ENCODE measurements at places on chromosomes 1 and 21.

DNA sequence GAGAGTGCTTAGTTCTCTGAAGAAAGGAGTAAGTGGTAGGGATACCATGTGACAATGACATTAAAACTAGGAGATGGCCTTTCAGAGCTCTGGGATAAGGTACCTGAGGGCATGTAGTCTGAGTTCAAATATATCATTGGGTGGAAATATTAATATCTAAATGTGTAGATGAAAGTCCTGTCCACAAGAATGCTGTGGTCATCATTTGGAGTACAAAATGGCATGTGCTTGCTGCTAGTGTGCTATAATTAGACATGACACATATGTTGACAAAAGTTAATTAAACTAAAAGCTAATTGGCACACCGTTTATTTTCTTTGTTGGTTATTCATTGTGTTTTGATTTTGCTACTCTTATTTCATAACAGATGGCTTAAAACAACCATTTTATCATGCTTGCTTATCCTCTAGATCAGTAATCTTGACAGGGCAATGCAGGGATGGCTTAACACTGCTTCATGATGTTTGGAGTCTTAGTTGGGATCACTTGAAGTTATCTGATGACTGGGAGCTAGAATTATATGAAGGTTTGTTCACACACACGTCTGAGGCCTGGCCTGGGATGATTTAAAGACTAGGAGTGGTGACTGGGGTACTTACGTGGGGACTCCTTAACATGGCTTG lies 31.0 kb downstream of the CC2D1B start:
- no peak for DNase-seq

DNA sequence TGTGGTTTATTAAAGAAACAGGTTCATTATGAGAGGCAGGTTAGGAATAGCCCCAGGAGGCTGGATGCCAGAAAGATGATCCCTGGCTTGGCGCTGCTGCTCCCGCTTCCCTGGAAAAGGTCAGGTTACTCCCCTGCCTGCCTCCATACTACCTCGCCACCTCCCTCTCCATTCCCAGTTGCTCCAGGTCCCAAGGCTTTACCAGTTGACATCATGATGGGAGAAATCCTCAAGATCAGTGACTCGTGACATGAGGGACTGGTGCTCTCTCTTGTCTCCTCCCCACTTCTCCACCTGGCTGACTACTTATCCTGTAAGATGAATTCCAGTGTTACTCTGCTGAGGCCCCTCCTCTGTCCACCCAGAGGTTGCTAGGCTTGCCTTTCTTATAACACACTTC lies 19.7 kb downstream of the VASH2 start:
- DNase-seq = no peak

GRCh38 chr1:173410794-173411236 lies 66.3 kb upstream of the PRDX6 start:
- DNase-seq = no peak

DNA sequence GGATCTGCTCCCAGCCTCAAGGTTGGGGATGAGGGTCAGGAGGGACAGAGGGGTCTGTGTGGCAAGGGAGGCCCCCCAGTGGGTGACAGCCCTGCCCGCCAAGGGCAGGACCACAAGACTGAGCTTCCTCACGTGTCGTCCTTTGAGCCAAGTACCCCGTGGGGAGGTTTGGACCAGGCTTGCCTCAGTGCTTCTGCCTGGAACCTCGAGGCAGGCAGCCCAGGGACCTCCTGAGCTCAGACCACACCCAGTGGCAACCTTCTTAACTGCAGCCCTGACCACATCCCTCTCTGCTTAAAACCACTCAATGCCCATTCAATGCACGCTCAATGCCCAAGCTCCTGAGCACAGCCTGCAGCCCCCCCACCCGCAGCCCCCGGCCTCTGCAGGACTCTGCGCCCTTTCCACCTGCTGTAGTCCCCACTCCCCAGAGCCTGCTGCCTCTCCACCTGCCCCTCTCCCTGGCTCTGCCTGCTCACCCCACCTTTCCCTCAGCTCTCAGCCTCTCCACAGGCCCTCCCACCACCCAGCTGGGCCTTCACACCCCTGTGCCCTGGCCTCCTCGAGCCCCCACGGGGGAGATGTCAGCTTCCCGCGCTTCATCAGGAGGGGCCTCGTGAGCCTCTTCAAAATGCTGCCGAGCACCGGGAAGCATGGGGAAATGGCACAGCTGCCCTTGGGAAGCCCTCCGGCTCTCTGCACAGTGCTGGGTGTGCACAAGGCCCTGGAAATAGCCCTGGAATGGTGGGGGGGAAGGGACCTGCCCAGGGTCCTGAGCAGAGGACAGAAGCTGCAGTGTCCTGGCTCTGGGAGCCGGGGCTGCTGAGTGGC lies 129.3 kb upstream of the VAMP3 start:
- no peak for DNase-seq

- no peak for DNase-seq
Observed at GRCh38 chr1:71294178-71294577, 213.3 kb upstream of the ZRANB2 start.

GRCh38 chr1:31593770-31594632 lies 17.7 kb downstream of the TINAGL1 start:
- peak; percentile 68 for DNase-seq

GRCh38 chr1:21770201-21770600 lies 12.7 kb downstream of the USP48 start:
- DNase-seq = no peak

DNA sequence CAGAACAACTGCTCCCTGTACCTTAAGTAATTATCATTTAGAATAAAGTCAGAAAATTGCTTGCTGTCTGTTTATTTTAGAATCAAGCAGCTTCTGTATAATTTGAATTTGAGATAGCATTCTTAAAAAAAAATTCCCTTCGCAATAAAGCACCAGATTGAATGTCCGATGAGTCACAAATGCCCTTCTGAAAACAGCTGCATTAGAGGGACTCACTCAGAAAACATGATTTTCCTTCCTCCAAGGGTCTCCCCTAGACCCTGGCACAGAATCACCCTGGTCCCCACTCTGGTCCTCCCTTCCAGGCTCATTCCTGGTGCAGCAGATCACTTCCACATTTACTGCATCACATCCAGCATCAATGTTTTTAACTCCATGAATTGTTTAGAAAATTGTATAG lies 471.1 kb upstream of the VAMP3 start:
- DNase-seq = no peak

GRCh38 chr1:224735159-224735558 lies 119.0 kb downstream of the CNIH3 start:
- DNase-seq = no peak

GRCh38 chr1:223780318-223780717 lies 65.4 kb downstream of the TP53BP2 start:
- no peak for DNase-seq

- DNase-seq = no peak
Observed at GRCh38 chr1:6779089-6779805, 6.0 kb upstream of the CAMTA1 start.

- peak; percentile 3 for DNase-seq
Observed at GRCh38 chr1:198056255-198056654, 100.5 kb upstream of the NEK7 start.

GRCh38 chr1:208041505-208041904 lies 130.6 kb upstream of the CD34 start:
- no peak for DNase-seq

- no peak for DNase-seq
Observed at GRCh38 chr1:45924736-45925135, 121.3 kb downstream of the MAST2 start.

- DNase-seq = no peak
Observed at GRCh38 chr1:167938080-167938636, 1.3 kb upstream of the MPC2 start.

GRCh38 chr1:81149649-81150325 lies 650.9 kb upstream of the ADGRL2 start:
- no peak for DNase-seq

GRCh38 chr1:165501330-165501969 lies 42.4 kb upstream of the LRRC52 start:
- DNase-seq = no peak

DNA sequence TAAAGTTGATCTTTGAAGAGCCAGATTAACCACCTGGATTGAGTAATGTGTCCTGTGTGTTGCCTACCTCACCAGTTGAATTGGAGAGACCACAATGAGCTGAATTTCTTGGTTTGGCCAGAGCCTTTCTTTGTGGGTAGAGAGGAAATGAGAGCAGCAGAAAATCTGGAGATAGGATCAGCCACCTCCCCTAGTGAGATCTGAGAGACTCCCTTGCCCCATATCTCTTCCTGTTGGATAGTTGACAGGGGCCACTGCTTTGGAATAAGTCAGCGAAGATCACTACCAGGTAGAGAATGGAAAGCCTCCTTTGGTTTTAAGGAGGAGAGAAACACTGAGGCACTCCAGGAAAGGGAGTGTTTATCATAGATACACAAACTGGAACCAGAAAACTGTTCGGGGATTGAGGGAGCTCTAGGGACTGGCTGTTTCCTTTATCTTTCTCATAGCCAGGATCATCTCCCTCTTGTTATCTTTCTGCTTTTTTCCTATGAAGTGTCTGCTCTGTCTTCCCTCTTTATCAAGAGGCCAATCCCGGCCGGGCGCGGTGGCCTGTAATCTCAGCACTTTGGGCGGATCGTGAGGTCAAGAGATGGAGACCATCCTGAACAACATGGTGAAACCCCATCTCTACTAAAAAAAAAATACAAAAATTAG lies 21.3 kb upstream of the ZNF326 start:
- no peak for DNase-seq

- DNase-seq = no peak
Observed at GRCh38 chr1:15618655-15619525, 1.6 kb downstream of the DDI2 start.

DNA sequence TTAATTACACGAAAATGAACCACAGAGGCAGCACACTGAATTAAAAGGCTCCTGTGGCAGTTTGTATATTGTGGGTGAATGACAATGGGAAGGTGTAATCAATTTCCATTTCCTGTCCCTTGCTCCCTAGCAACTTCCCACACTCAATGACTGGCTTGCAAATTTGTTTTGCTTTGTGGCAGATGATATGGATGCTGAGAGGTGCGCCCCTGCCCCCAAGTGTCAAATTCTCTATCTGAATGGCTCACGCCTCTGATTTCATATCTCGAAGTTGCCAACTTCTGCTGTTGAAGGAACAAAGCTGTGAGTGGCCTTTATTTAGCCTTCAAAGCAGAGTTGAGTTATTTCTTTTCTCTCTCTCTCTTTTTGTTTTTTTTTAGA lies 86.0 kb downstream of the FOXD2 start:
- DNase-seq = no peak

- DNase-seq = no peak
Observed at GRCh38 chr1:168230709-168231108, 4.9 kb downstream of the SFT2D2 start.

DNA sequence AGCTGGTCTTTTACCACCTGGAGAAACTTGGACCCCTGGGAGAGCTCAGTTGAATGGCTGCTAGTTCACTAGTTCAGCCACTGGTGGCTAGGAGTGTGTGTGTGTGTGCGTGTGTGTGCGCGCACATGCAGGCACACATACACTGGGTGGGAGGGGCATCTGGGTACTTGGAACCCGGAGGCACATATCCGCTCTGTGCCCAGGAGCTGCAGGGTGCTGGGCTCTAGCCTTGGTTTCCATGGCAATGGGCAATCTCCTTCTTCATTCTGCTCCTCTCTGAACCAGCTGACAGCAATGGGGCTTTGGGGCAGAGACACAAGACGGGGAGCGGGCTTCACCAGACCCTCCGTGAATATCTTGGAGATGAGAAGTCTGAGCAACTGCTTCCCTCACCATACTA lies 87.1 kb upstream of the DISP3 start:
- no peak for DNase-seq

Measured in H54 (cell line).